ENCODE measurements at places on chromosomes 4 and X.

DNA sequence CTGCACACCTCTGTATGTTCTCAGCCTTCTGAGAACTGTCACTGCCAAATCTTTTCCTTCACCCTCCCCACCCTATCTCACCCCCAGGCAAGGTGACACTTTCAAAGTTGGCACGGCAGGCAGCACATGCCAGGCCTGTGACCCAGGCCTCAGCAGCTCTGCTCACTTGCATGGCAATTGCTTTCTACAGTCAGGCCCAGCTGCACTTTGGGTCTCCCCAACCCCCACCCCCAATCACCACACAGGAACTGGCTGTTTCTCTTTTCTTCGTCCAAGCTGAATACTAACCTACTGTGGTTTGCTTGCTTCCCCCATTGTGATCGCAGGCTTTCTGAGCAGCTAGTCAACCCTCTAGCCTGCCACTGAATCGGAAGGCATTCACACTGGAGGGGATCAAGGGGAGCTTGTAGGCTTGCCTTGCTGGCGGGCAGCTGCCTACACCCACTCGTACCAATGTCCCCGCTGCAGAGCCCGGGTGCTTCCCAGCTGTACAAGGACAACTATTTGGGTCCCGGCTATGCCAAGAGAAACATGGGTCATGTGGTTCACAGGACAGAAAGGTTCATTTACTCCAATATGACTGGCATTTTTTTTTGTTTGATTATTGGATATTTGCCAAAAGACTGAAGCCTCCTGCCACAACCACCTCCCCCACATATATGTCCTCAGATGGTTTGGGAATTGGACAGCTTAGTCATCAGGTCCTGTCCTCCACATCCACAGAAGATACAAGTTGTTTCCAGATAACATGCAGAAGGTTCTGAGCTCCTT lies 28.1 kb downstream of the SLC25A43 start:
- peak; percentile 25 for DNase-seq

DNA sequence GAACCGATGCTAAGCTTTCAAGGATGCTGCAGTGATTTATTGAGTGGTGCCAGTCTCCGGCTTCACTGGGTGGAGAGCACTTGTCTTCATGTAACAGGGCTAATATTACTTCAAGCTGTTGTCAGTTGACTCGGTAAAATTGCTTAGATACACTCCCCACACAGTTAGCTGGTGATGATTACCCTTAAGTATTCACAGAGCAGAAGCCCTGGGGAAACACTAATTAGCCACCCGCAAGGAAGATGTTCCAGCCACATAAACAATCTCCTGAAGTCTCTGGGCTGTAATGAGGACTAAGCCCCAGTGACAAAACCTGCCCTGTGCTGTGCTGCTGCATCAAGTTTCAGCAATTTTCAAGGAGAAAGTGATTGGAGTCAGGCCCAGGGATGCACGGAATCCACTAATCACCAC lies 37.3 kb upstream of the GK2 start:
- DNase-seq = no peak

DNA sequence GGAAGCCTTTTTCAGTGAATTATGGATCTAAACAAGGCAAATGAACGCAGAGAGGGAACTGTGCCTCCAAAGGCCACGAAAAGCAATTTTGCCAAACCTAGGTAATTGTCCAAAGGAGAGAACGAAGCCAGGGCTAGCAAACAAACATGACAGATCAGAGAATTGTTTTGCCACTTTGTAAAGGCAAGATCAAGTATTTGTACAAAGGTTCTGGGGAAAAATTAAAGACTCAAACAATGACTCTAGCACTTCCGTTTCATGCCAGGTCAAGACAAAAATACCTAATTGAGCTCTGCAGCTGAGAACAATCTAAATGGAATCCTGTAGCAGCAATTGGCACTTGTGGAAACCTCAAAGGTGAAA lies 8.5 kb downstream of the RBM47 start:
- DNase-seq = no peak

DNA sequence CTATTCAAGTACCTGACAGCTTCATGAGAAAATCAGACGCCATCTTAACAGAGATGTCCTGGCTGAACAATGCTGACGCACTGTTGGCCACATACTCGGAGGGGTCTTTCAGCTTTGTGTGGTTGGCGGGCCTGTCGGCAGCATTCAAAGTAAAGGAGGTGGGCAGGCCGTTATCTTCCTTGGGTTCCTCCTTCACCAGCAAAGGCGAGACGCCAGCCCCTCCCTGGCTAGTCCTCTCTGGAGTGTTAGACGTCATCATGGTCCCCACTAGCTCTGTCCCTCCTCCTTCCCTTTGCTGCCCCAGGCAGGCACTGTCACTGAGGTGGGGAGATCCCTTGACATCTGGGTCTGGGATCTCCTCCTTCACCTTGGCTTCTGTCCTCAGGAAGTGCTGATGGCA lies 53.0 kb downstream of the ZNF827 start:
- DNase-seq = no peak

DNA sequence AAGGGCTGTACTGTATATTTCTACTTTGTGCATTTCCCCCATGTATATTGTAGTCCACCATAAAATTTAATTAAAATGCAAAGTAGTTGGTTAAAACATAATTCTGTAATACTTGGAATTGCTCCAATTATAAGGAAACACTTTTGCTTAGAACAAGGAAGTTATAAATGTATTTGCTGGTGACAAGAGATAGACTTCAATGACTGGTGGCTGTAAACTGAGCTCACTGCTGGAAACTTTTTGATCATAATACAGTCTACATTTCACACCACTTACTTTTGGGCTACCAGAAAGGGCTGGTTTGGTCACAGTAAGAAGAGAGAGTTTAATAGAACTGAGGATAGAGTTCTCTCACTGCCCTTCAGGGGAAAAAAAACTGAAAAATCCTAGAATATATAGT lies 32.7 kb downstream of the DCAF8L2 start:
- DNase-seq = no peak

- DNase-seq = no peak
Measured at GRCh38 chrX:136055651-136056221, 70.5 kb downstream of the SLC9A6 start.

DNA sequence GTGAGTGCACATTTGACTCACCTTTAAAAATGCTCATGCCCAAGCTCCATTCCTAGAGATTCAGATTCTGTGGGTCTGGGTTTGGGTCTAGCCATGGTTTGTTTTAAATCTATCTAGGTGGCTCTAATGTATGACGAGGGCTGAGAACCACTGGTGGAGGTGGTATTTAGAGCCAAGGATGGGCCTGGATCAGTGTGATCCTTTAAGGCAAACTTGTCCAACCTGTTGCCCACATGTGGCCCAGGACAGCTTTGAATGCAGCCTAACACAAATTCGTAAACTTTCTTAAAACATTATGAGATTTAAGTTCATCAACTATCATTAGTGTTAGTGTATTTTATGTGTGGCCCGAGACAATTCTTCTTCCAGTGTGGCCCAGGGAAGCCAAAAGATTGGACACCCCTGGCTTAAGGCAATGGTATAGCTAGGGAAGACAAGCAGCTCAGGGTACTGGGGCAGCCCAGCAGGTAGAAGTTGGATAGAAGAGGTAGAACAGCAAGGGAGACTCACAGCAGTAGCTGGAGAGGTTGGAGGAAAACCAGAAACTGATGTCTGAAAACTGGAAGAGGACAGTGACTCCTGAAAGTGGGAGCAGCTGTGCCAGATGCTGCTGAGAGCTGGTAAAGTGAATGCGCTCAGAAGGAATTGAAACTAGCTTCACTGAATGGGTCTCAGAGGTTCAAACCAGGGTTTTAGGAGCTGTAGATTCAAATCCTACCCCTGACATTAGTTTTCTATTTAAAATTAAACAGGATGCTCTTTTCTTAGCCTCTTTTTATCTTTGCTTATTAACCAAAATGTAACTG lies 18.2 kb downstream of the ADD1 start:
- DNase-seq = no peak

DNA sequence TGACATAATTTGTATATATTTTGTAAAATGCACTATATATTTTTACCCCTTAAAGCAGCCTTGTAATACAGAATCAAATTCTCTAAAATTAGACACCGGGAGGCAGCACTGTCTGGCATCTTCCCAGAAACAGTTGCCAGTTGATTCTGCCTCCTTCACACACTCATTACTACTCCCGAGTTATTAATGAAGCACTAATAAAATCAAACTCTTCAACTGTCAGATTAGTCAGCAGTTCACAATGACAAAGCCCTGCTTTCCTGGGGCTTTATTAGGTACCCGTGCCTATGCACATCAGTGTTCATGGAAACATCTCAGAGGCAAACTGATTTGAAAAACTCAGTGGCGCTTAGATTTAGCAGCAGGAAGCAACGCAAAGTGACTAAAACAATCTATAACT lies 103.5 kb upstream of the VEGFC start:
- no peak for DNase-seq

DNA sequence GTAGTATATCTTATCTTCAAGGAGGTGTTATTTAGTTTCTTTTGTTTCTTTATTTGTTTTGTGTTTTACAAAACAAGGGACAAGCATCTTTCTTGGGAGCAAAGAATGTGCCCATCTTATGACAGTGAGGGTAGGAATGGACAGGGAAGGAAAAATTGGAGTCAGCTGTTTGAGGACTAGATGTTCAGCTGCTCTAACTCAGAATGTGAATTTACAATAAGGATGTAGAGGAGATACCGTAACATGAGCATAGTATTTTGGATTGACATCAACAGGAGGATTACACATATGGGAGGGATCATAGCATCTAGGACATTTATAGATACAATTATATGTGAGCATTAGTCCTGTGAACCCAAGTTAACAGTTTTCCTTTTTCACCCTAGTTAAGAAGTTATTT lies 89.0 kb upstream of the GK2 start:
- DNase-seq = no peak

DNA sequence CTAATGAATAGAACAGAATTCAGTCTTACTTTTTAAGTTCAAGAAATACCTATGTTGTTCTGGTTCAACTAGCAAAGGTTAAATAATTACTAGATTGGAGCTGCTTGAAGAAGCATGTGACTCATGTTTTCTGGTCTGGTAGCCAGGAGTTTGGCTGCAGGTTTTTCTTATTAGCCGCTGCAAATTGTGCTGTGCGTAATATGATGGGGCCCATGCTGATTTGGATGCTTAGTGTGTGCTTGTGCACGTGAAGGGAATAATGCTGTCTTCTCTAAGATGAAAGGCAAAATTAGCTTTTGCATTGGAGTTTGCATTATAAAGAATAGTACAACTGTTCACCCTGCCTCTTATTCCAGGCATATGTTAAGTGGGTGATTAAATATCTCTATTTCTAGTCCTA lies 219.6 kb downstream of the SNCA start:
- no peak for DNase-seq

GRCh38 chrX:63101879-63102620 lies 249.1 kb downstream of the SPIN4 start:
- no peak for DNase-seq

DNA sequence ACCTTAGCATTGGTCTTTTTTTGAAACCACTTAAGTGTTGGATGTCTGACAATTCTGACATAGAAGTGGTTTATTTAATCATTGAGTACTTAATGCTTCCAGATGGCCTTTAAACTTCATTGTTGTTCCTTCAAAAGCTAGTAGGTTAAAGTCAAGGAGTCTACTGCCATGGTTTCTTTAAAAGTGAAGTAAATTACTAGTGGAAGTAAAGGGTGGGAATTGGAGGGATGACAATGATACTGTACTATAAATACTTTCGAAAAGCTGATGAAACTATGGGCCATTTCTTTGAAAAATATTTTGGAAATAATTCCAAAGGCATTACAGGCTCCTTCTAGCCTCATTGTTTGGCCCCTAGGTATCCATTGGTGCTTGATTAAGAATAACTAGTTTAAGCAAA lies 51.9 kb downstream of the ATP10D start:
- no peak for DNase-seq

DNA sequence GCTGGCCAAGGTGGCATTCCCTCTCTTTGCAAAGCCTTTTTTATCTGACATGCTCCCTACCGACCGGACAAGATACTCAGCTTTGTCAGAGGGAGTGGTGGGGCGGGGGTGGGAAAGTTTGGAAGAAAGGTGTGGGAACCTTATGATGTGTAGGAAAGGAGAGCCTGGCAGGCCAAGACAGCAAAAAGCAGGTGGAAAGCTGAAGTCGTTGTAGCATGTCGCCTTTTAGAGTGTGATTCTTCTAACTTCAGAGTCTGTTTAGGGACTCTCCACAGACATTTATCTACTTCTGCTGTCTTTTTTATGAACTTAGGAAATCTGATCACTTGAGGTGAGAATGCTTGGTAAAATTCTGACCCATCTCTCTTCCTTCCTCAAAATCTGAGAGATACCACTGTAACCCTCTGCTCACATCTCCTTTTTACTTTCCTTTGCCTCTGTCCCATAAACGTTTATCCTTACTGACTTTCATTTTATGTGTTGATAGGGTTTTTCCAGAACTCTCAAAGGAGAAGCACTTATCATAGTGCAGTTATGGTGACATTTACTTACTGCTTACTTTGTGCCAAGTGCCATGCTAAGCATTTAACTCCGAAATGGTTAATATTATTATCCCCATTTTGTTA lies 8.2 kb upstream of the RUFY3 start:
- no peak for DNase-seq

- no peak for DNase-seq
Measured at GRCh38 chr4:5801696-5802095, 90.7 kb downstream of the EVC start.

DNA sequence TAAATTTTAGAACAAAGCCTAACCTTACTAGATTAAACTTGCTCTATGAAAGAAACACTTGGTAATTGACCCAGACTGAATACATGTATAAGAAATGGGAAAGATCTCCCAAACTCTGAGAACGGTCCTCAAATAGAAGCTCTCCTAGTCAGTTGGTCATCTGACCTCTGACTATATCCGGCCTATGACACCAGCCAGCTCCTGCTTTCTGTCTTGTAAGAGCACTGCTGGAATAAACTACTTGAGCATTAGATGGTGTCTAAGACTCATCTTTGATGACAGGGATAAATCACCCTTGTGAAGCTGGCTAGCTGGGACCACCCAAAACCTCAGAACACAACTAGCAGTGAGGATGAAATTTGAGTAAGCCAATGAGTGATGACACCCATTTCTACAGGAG lies 24.2 kb downstream of the LRIT3 start:
- no peak for DNase-seq

- DNase-seq = no peak
Measured at GRCh38 chrX:54180403-54180802, 2.7 kb downstream of the FAM120C start.
